ENCODE measurements at places on chromosomes 12 and 14. TPM values are rescaled to one million over a fixed set of nuclear protein-coding genes. Genes with fewer than 3 reads are reported as not detected.
A peak's percentile ranks its signal among the peaks of the same experiment; 100 is the strongest.

DNA sequence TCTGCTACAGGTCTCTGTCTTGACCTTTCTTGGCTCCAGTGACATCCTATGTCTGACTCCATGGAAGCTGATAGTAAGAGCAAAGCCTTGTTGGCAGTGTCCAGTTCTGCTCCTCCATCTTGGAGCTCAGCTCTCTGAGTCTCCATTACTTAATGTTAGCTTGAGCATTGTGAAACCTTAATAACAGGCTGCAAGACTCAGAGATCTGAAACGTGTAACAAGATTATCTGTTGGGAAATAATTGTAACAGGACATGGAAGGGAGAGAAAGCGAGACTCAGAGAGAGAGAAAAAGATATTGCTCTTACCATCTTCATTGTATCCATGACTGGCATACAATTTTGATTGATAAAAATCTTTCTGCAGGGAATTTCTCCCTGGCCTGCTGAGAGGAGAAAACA, 1365.7 kb downstream of the AACS start:
- H3K36me3 ChIP-seq = no peaks in the 10 kb centered on the region
- no peaks in the 10 kb centered on the region for H3K27me3 ChIP-seq
- no peak overlapping the region for H3K27ac ChIP-seq
- DNase-seq = no peak

Gene SLCO1C1
- 0.13 TPM for polyA plus RNA-seq

DNA sequence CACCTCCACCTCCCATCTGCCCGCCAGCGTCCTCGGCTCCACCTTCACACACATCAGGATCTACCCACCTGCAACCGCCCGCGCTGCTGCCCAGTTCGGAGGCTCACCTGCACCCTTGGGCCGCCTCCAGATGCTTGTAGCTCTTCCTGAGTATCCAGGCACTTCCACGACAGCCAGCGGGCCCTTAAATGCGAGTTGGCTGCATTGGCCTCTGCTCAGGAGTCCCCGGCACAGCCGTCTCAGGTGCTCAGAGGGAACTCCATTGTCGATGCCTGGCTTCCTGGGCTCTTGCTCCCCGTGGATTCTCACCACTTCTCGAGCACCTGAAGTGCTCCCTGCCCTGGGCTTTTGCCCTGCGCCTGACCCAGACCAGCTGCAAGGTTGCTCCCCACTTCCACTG, 21.9 kb upstream of the CDCA4 start:
- peaks cover 4% of the 10 kb centered on the region for H3K36me3 ChIP-seq
- peak; percentile 57 for DNase-seq
- no peak overlapping the region for H3K27ac ChIP-seq
- H3K4me1 ChIP-seq = peaks cover 14% of the 10 kb centered on the region
- H3K4me3 ChIP-seq = no peak overlapping the region

- peaks cover 15% of the 10 kb centered on the region for H3K4me1 ChIP-seq
- no peak overlapping the region for H3K27ac ChIP-seq
- no peaks in the 10 kb centered on the region for H3K27me3 ChIP-seq
- H3K36me3 ChIP-seq = no peaks in the 10 kb centered on the region
- H3K4me3 ChIP-seq = no peak overlapping the region
Observed at GRCh38 chr12:12915656-12916055, 24.3 kb downstream of the GPRC5A start.

Gene EID3
- polyA plus RNA-seq = 3.5 TPM

GRCh38 chr12:6767353-6768319, 1.5 kb downstream of the PTMS start:
- H3K27ac ChIP-seq = peak overlapping the region; percentile 86
- DNase-seq = no peak
- H3K27me3 ChIP-seq = peaks cover 12% of the 10 kb centered on the region
- peak overlapping the region; percentile 80 for H3K4me3 ChIP-seq

DNA sequence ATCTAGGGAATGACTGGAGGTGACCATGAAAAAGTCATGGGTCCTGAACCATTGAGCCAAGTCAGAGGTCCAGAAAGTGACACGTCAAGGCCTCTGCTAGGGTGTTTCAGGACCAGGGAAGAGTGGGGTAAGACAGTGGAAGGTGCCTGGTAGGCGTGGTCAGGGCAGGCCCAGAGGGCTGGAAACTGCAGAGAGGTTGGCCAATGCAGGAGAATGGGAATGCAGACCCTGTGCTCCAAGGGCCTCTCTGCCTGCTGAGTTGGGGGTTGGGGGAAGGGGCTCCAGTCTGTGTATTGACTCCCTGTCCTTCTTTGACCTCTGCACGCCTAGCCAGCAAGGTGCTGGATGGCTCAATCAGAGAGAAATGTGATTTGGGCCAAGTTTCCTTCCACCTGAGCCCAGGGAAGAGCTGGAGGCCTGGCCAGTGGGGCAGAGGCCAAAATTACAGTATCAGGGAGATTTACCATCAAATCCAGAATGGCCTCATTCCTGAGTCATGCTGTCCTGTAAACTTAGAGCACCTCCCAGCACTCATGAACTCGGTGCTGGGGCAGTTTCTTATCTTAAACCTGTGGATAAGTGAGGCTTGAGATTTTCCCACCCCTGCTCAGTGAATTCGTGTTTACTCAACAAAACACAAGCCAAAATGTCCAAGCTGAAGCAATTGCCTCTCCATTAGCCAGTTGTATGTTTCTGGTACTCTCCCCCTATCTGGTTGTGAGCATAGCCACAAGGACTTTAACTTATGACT, 24.4 kb downstream of the IRF2BPL start:
- H3K4me3 ChIP-seq = no peak overlapping the region
- H3K27ac ChIP-seq = no peak overlapping the region
- H3K27me3 ChIP-seq = no peaks in the 10 kb centered on the region
- no peak for DNase-seq
- H3K36me3 ChIP-seq = no peaks in the 10 kb centered on the region

DNA sequence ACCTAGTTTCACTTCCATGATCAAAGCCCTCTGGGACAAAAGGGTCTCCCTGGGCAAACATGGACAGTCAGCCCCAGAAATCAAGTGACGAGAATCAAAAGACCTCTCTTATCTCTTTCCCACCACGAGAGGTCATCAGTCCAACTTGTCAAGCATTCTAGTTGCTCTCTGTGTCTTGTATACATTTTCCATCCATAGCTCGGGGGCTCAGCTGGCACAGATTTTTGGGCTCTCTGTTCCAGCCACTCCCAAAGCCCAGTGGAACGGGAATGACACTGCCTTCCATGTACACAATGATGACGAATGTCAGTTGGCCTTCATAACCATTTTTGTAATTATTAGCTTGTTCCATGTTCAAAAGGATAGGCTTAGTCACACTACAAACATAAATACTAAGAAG, 29.7 kb downstream of the NOS1 start:
- no peak overlapping the region for H3K4me3 ChIP-seq
- no peaks in the 10 kb centered on the region for H3K27me3 ChIP-seq
- H3K27ac ChIP-seq = no peak overlapping the region
- no peak for DNase-seq

DNA sequence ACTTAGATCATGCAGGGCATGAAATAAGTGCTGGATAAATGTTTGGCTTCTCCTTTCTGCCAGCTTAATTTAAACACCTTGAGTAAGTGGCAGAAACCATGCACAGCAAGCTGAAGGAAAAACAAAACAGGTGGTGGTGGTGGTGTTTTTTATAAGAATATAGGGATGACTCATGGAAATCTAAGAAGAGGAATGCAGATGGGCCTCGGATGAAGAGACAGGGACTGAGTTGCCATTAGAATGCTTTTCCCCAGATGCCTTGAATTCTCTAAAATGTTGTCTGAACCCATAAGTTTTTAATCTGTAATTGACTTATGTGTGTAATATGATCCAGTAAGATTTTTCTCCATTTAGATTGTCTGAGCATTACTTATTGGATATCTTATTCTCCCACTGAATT, 93.1 kb upstream of the ZDHHC17 start:
- H3K27me3 ChIP-seq = no peaks in the 10 kb centered on the region
- no peak overlapping the region for H3K4me3 ChIP-seq
- H3K27ac ChIP-seq = no peak overlapping the region

DNA sequence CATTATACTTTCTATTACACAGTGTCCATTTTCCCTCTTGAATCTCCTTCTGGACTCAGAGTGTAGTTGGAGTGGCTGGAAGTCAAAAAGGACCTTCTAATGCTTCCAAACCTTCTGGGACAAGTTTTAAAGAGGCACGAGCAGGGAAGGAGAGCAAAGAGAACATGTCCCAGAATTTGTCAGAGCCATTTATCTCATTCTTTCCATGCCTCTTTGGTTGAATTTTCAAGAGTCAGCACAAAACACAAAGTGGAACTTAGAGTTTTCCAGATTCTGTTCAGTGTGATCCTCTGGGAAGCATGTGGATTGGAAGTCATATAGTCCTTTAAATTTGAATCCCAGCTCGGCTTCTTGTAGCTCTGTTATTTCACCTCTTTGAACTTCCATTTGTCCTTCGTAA, 138.2 kb upstream of the PWP1 start:
- DNase-seq = no peak
- H3K27me3 ChIP-seq = no peaks in the 10 kb centered on the region
- H3K27ac ChIP-seq = no peak overlapping the region
- no peaks in the 10 kb centered on the region for H3K36me3 ChIP-seq

GRCh38 chr14:105455766-105456660, 18.6 kb upstream of the CRIP2 start:
- no peak overlapping the region for H3K27ac ChIP-seq
- peaks cover 59% of the 10 kb centered on the region for H3K36me3 ChIP-seq
- no peaks in the 10 kb centered on the region for H3K27me3 ChIP-seq
- H3K4me3 ChIP-seq = no peak overlapping the region
- DNase-seq = no peak

DNA sequence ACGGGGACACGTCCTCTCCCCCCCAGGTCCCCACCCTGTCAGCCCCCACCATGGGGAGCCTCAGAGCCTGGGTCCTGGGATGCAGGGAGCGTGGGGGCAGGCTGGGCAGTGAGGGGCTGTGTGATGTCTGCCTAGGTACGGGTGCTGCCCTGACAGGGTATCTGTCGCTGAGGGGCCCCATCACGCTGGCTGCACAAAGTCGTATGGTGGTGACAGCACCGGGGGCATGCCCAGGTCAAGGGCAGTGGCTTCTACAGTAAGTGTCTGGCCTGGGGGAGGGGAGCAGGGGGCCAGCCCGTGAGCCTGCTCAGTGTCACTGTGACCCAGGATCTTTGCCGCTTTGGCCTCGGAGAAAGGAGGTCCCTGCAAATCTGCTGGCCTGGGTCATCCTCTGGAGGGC, 23.3 kb downstream of the PAPLN start:
- peak; percentile 58 for DNase-seq
- peaks cover 4% of the 10 kb centered on the region for H3K27me3 ChIP-seq
- no peaks in the 10 kb centered on the region for H3K4me1 ChIP-seq

Gene FGF6
- not detected for polyA plus RNA-seq

GRCh38 chr14:105475269-105476096, 862 bp downstream of the CRIP2 start:
- peaks cover 3% of the 10 kb centered on the region for H3K36me3 ChIP-seq
- peak overlapping the region; percentile 80 for H3K4me3 ChIP-seq
- peaks cover 35% of the 10 kb centered on the region for H3K4me1 ChIP-seq
- H3K27ac ChIP-seq = peak overlapping the region; percentile 74
- no peak for DNase-seq

DNA sequence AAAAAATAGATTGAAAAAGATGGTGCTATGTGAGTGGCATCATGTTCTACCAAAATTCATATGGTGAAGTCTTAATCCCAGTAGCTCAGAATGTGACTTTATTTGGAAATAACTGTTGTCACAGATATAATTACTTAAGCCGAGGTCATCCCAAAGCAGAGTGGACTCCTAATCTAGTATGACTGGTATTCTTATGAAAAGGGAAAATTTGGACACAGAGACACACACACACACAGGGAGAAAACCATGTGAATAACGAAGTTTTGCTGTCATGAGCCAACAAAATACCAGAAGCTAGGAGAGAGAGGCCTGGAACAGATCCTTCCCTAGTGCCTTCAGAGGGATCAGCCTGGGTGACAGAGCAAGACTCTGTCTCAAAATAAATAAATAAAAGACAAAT, 62.6 kb downstream of the FAR2 start:
- no peak overlapping the region for H3K27ac ChIP-seq
- H3K4me1 ChIP-seq = peaks cover 59% of the 10 kb centered on the region
- DNase-seq = no peak
- no peaks in the 10 kb centered on the region for H3K36me3 ChIP-seq
- H3K4me3 ChIP-seq = no peak overlapping the region
- H3K27me3 ChIP-seq = no peaks in the 10 kb centered on the region

Gene JAG2
- polyA plus RNA-seq = 14.3 TPM

GRCh38 chr14:95059126-95059525, 98.2 kb downstream of the DICER1 start:
- H3K36me3 ChIP-seq = no peaks in the 10 kb centered on the region
- H3K27me3 ChIP-seq = no peaks in the 10 kb centered on the region
- DNase-seq = no peak
- H3K4me3 ChIP-seq = no peak overlapping the region
- H3K4me1 ChIP-seq = no peaks in the 10 kb centered on the region
